ENCODE measurements at places on chromosomes 12 and 14.

GRCh38 chr14:68427550-68427890 is 365.3 kb downstream of the ZFP36L1 start:
- no peaks in the 10 kb centered on the region for H3K4me1 ChIP-seq
- no peak overlapping the region for H3K4me3 ChIP-seq

DNA sequence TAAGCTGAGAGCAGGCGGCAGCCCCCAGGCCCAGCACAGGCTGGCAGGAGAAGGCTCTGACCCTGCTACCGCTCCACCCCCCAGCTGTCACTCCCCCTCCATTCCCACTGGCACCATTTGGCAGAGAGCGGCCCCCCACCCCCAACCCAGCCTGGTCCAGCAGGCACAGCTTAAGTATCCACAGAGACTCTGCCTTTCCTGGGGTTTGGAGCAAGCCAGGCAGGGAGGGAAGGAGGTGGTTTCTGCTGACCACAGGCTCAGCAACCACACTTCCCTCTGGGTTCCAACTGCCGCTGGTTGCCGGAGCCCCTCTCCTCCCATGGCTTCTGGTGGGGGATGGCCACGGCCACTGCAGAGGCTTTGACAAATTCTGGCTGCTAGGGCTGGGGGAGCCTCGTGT is 30.5 kb upstream of the CCND2 start:
- no peaks in the 10 kb centered on the region for H3K36me3 ChIP-seq
- no peaks in the 10 kb centered on the region for H3K4me1 ChIP-seq
- H3K27me3 ChIP-seq = peaks cover 28% of the 10 kb centered on the region
- H3K27ac ChIP-seq = no peak overlapping the region

DNA sequence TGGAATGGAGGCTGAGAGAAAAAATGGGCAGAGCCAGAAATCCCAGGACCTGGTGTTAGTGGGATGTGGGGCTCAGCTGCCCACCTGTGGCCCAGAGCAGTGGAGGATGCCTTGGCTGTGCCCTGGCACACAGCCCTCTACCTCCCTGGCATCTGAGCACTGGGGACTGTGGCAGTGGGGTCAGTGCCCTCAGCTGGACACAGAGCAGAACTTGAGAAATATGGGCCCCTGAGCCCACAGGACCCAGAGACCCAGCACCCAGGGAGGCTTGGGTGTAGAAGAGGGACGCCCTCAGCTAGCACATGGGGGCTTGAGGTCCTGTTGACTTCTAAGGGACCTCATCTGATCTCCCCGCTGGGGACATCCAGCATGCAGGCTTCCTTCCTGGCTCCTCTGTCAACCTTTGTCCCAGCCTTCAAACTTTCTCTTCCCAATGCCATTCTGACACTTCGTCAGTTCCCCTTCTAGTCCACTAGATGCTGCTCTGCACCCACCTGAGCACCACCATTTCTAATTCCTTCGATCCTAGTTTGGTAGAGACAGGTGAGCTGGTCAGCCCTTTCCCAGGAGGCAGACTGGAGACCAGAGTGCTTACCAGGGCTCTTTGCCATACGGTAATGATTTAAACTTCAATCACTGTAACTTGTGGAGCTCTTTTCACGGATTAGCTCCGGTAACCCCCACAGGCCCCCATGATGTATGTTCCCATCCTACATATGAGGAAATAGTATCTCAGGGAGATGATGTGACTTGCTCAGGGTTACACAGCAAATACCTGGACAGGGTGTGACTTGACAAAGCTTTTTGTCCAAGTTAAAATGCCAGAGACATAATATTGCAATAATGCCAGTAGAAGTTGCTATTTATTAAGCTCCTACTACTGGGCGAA is 143.7 kb downstream of the ASCL4 start:
- peaks cover 62% of the 10 kb centered on the region for H3K27me3 ChIP-seq
- H3K27ac ChIP-seq = no peak overlapping the region
- H3K36me3 ChIP-seq = no peaks in the 10 kb centered on the region

GRCh38 chr12:97805146-97805545 is 342.5 kb downstream of the RMST start:
- no peaks in the 10 kb centered on the region for H3K36me3 ChIP-seq
- no peak overlapping the region for H3K4me3 ChIP-seq
- no peaks in the 10 kb centered on the region for H3K27me3 ChIP-seq
- no peak for DNase-seq
- no peaks in the 10 kb centered on the region for H3K4me1 ChIP-seq

GRCh38 chr12:132281038-132281437 is 48.4 kb downstream of the GALNT9 start:
- H3K27me3 ChIP-seq = peaks cover 53% of the 10 kb centered on the region
- no peaks in the 10 kb centered on the region for H3K36me3 ChIP-seq
- H3K4me3 ChIP-seq = no peak overlapping the region
- no peak overlapping the region for H3K27ac ChIP-seq
- DNase-seq = no peak

DNA sequence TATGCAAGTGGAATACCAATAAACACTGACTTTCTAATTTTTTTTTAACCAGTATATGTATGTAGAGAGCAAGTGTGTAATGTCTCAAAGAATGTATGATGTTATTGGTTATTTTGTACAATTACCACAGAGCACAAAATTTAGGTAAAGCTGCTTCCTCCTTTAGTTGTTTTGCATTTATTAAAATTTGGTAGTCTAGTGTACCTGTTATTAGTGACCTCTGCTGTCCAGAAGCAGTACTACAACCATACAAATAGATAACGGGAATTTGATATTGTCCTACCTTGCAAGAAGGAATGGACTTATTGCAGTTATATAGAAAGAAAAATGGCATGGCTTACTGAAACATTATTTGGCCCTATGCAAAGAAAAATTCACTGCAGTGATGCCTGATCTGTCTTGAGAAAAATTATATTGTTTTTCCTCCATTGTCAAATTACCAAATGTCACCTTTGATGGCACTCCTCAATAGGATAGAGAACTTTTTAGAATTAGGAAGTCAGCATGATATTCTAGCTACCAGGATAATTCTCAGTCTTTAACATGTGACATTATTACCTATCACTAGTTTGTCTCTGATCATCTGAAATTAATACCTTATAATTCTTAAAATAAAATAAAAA is 153.9 kb upstream of the RMST start:
- no peak overlapping the region for H3K4me3 ChIP-seq
- no peak for DNase-seq
- no peak overlapping the region for H3K27ac ChIP-seq
- H3K36me3 ChIP-seq = no peaks in the 10 kb centered on the region
- H3K4me1 ChIP-seq = no peaks in the 10 kb centered on the region
- peaks cover 16% of the 10 kb centered on the region for H3K27me3 ChIP-seq

DNA sequence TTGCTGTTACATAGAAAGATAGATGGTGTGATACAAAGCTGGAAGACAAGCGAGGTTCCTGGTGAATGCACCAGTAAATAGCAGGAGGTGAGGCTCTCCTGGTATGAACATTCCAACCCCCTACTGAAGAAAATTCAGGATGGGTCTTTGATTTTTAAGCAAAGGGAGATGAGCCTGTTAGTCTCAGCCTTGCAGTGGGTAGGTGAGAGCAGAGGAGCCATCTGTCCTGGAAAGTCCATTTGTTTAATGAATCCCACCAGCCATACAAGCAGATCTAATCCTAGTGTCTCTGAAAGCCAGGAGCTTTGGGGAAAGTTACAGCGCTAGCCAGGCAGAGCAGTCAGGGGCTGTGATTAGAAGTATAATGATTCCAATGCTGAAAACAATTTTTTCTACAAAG is 234.8 kb upstream of the FOXN3 start:
- no peak for DNase-seq
- no peaks in the 10 kb centered on the region for H3K36me3 ChIP-seq
- H3K27me3 ChIP-seq = no peaks in the 10 kb centered on the region
- H3K4me1 ChIP-seq = peaks cover 4% of the 10 kb centered on the region

DNA sequence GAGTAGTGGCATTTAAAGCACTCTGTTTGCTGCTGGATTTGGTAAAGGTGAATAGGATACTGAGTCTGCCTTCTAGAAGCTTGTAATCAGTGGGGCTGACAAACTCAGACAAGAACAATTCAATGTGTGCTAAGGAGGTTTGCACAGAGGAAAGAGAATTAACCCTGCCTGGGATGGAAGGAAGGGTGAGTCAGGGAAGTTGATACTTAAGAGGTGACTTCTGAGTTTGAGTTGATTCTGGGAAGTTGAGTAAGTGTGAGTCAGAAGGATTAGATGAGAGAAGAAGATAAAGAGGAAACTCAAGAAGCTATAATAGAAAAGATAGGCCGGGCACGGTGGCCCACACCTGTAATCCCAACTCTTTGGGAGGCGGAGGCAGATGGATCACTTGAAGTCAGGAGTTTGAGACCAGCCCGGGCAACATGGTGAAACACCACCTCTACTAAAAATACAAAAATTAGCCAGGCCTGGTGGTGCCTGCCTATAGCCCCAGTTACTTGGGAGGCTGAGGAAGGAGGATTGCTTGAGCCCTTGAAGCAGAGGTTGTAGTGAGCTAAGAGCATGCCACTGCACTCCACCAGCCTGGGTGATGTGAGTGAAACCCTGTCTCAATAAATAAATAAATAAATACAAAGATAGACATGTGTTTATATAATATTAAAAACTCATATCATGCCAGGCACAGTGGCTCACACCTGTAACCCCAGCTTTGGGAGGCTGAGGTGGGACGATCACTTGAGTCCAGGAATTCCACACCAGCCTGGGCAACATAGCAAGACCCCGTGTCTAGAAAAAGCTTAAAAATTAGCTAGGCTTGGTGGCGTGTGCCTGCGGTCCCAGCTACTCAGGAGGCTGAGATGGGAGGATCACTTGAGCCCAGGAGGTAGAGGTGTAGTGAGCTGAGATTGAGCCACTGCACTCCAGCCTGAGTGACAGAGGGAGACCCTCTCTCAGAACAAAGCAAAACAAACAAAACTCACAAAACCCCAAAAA is 126.8 kb upstream of the CPM start:
- no peak overlapping the region for H3K4me3 ChIP-seq
- no peaks in the 10 kb centered on the region for H3K36me3 ChIP-seq
- H3K27ac ChIP-seq = no peak overlapping the region
- no peak for DNase-seq

DNA sequence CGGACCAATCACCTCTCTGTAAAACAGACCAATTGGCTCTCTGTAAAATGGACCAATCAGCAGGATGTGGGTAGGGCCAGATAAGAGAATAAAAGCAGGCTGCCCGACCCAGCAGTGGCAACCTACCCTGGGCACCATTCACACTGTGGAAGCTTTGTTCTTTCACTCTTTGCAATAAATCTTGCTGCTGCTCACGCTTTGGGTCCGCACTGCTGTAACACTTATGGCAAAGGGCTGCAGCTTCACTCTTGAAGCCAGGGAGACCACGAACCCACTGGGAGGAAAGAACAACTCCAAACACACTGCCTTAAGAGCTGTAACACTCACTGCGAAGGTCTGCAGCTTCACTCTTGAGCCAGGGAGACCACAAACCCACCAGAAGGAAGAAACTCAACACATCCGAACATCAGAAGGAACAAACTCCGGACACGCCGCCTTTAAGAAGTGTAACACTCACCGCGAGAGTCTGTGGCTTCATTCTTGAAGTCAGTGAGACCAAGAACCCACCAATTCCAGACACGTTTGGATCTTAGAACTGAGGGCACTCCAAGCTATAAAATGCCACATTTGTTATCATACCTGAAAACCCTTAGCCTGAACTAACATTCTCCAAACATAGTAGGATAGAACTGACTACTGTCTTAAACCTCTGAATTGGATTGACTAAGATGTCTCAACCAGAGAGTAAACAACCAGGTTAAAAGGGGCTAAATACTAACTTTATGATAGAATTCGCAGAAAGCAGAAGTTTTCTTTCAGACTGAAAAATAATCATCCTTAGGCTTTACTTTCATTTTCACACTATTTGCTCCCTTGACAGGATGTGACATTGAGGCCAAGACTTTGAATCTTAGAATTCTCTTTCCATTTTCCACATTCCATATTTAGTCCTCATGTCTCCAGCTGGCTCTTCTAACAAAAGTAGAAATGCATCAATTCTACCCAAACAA is 33.6 kb downstream of the CDKL1 start:
- H3K27me3 ChIP-seq = no peaks in the 10 kb centered on the region

DNA sequence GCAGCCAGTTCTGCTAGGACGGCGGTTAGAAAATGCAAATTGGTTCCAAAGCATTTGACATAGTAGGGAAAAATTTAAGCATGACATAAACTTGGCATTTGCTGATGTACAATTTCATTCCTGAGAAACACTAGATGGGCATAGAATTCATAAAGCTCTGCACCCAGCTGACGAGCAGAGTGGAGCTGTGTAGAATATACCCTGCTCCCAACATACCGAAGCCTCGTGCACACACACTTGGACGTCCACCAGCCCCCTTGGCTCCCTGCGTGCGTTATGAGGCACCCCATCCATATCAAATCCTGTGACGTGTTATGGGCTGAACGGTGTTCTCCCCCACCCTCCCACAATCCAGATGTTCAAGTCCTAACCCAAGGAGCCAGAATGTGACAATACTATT is 65.4 kb downstream of the CLMN start:
- peaks cover 25% of the 10 kb centered on the region for H3K27me3 ChIP-seq
- no peaks in the 10 kb centered on the region for H3K4me1 ChIP-seq
- no peak overlapping the region for H3K4me3 ChIP-seq
- no peak overlapping the region for H3K27ac ChIP-seq
- DNase-seq = no peak

DNA sequence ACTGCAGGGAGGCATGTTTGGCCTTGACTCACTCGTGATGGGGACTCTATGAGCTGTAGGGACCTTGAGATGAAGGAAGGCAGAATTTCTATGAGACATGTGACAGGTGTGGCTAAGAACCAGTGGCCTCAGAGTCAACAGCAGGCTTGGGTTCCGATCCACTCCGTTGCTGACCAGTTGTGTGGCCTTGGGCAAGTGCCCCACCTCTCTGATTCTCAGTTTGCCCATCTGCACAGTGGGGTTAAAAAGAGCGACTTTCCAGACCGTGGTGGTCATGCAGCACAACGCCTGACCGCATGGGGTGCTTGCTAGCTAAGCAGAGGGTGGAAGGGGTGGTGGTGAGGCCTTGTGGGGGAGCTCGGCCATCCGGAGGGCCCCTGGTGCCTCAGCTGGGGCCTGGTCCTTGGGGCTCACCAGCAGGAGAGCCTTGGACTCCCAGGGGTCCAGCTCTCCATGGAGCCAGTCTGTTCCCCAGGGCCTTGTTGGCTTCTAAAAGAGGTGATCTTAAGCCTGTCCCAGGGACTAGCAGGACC is 18.5 kb downstream of the PAPLN start:
- no peak overlapping the region for H3K4me3 ChIP-seq
- H3K27me3 ChIP-seq = no peaks in the 10 kb centered on the region
- H3K27ac ChIP-seq = no peak overlapping the region
- DNase-seq = no peak
- H3K4me1 ChIP-seq = no peaks in the 10 kb centered on the region

DNA sequence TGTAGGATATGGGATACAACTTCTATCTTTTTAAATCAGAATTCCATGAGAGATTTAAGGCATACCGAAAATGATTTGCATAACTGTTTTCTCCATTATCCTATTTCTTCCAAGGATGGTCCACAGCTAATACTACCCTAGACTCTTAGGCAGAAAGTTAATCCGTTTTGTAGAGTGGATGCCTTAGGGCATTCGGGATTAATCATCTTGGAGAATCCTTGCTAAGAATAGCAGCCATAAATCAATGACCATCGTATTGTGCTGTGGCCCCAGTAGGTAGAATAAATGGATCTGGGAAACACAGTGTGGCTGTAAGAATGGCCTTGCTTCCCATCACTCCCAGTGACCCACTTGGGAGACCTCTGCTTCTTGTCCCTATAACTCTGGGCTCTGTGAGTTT is 99.6 kb downstream of the SSPN start:
- DNase-seq = no peak
- no peak overlapping the region for H3K4me3 ChIP-seq
- no peak overlapping the region for H3K27ac ChIP-seq
- peaks cover 18% of the 10 kb centered on the region for H3K4me1 ChIP-seq
- no peaks in the 10 kb centered on the region for H3K36me3 ChIP-seq
- H3K27me3 ChIP-seq = no peaks in the 10 kb centered on the region

All from central memory CD8-positive, alpha-beta T cell (primary cell).